Iris pigment epithelial cell (primary cell): ENCODE measurements at places on chromosomes 13 and 19.

DNA sequence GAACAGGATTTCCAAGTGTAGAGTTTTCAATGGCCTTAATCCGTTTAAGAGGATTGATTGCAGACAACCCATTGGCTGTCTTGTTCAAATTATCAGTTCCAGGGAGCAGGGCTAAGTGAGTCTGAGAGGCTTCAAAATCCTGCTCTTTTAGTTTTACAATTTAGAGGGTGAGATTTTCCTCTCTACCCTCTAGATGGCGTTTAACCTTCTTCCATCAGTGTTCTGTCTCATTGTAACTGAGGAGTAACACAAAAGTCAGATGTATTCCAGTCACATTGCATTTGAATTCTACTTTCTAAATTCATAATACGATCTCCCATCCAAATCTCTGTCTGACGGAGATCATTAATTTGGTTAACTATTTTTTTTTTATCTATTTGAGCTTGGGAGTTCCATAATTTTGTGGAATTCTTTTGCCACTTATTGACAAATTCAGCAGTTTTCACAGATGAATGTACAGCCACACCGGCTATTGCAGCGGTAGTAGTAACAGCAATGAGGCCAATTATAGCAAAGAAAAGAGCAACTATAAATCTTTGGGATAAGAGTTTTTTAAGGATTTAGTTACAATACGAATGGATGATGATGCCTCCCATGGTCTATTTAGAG, 7.8 kb upstream of the C19orf84 start:
- DNase-seq, result peak; percentile 38

DNA sequence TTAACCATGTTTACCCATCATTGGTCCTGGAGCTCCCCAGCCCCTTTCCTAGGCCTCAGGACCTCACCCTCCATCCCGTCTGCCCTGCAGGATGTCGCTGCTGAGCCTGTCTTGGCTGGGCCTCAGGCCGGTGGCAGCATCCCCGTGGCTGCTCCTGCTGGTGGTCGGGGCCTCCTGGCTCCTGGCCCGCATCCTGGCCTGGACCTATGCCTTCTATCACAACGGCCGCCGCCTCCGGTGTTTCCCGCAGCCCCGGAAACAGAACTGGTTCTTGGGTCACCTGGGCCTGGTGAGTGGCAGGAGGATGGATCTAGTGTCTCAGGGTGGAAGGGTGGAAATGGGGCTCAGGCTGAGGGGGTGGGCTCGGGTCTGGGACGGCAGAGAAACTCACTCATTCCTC, 508 bp downstream of the CYP4F8 start:
- DNase-seq, result no peak

DNA sequence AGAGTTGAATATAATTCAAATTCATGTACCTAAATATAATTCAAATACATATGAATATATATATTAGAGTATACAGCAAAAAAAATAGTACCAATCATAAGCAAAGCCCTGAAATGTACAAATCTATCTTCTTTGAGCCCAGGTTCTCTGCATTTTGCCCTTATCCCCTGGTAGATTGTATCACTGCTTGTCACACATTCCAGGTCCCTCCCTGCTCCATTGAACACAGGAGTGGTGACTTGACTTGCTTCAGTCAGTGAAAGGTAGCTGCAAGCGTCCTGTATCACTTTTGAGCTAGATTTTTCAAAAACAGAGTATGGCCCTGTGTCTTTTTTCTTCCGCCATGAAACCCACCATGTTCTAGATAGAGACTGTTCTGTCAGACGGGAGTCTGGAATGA, 369.4 kb downstream of the LIG4 start:
- DNase-seq, result no peak

DNA sequence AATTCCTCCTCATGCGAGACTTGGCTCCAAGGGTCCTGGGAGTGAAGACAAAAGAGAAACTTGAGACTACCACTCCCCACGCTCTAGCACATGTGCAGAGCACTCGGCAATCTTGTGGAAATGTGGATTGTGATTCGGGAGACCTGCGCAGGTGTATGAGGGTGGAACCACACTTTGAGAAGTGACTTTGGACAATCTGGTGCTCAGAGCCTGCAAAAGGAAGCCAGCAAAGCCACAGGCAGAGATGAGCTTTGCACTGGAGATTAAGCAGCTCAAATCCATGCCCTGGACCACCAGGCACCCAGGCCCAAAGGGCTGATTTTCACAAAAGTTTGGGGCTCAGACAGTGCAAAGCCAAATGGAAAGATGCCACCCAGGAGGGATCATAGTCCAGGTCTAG, 162.5 kb upstream of the TSHZ3 start:
- no peak for DNase-seq

- no peak for DNase-seq
Measured at GRCh38 chr19:16807549-16808284, 21.5 kb upstream of the SIN3B start.

DNA sequence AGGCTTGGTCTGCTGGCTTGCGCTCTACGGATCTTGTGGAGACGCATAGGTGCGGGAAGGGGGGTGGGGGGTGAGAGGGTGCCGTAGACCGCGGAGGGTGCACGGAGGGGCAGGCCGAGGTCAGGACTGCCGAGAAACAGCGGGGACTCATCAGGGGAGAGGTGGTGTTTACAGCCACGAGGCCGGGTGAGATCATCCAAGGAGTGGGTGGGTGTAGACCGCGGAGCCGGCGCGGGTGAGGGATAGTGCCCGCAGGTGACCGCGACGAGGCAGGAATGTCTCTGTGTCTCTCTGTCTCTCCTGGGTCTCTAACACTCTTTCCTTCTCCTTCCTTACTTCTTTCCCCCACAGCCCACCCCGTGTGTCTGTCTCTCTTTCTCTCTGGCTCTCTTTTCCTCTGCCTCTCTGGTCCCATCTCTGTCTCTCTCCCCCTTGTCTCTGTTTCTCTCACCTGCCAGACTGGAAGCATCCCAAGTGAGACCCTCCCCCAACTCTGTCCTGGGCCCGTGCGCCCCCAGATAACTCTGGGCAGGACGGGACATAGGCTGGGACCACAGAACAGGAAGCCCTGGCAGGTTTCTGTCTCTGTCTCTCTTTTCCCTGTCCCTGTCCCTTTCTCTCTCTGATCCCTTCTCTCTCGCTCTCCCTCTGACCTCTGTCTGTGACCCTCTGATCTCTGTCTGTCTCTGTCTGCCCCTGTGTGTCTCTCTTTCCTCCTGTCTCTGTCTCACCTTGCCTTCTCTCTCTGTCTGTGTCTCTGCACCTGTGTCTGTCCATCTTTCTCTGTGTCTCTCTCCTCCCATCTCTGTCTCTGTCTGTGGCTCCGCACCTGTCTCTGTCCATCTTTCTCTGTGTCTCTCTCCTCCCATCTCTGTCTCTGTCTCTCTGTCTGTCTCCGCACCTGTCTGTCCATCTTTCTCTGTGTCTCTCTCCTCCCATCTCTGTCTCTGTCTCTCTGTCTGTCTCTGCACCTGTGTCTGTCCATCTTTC, 1.8 kb upstream of the KLK4 start:
- DNase-seq, result peak; percentile 38

DNA sequence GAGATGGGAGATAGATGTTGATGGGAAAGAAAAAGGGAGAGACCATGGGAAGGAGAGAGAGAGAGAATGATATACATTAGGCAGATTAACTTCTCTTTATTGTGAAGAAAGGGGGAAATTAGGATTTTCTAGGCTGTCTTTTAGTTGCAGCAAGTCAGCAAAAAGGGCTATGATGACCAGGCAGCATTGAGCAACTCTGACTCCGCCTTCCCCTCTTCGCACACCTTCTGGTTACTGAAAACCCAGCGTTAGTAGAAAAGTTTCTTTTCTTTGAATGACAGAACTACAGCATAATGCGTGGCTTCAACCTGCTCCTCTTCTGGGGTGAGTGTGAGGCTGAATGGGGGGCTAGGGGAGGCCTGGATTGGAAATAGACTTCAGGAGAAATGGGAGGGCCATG, at the start of gene ADGRE1:
Gene ADGRE1 (plus strand): TSS at position 264 of the 400 bp plus-strand sequence. CDS start 30 bp downstream, at position 294.
- DNase-seq, result no peak

GRCh38 chr13:98394820-98395510, 181.9 kb downstream of the STK24 start:
- no peak for DNase-seq

DNA sequence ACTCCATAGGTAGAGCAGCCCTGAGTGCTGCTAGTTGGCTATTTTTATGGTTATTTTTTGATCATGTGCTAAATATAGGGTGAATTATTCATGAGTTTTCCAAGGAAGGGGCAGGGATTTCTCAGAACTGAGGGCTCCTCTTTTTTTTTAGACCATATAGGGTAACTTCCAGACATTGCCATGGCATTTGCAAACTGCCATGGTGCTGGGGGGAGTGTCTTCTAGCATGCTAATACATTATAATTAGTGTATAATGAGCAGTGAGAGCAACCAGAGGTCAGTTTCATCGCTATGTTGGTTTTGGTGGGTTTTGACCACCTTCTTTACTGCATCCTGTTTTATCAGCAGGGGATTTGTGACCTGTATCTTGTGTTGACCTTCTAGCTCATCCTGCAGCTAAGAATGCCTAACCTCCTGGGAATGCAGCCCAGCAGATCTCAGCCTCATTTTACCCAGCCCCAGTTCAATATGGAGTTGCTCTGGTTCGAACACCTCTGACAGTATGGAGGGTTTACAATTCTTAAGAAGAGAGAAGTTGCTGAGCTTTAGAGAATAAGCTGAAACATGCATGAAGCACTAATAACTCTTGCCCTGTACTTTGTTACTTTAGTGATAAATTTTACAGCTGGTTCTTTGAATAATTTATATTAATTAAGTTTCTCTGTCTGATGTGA, 31.7 kb downstream of the CEACAM1 start:
- no peak for DNase-seq
